ENCODE measurements at places on chromosomes 2 and 18. TPM values are rescaled to one million over a fixed set of nuclear protein-coding genes. Genes with fewer than 3 reads are reported as not detected.

The CREG2 gene
- total RNA-seq, result not detected

The FHOD3 gene
- not detected for total RNA-seq

The RGPD4 gene
- total RNA-seq, result not detected

The NEU4 gene
- not detected for total RNA-seq

The DAW1 gene
- total RNA-seq, result 8.5 TPM

The CCDC141 gene
- total RNA-seq, result not detected

The GPR39 gene
- total RNA-seq, result 3.1 TPM

GRCh38 chr18:58267493-58267892 is 223.5 kb downstream of the NEDD4L start:
- no peak for DNase-seq

DNA sequence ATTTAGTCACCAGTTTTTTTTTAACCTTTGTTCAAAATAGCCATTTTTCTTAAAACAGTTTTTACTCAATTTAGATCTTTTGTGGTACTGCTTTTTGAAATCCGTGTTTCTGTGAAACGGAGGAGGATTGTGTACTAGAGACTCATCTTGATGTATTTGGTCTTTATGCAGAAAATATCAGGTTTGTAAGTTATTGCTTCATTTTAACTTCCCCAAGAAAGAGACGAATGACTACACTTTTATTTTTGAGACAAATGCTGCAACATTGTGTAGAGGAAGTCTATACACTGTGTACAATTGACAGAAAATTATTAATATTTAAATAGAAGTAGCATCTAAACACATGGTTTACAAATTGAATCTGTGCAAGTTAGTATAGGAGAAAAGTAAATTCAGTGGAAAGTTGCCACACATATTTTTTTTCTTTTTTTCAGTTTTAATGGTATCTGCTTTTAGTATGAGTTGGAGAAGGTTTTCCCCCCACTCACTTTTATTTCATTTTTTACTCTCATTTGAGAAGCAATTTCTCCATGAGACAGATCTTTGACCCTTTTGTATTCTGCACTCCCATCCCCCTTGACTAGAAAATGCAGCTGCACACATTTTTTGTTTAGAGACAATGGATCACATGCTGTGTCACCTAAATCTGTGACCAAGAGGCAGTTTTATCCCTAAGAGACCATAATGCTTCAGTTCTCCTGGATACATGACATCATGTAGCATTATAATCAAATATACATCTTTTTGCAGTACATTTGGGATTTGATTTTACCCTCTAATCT is 200.8 kb upstream of the STON1 start:
- no peak for DNase-seq

- peak; percentile 21 for DNase-seq
Measured at GRCh38 chr2:168166902-168167510, 80.4 kb downstream of the STK39 start.

GRCh38 chr2:205766779-205767359 is 84.6 kb downstream of the NRP2 start:
- peak; percentile 38 for DNase-seq

DNA sequence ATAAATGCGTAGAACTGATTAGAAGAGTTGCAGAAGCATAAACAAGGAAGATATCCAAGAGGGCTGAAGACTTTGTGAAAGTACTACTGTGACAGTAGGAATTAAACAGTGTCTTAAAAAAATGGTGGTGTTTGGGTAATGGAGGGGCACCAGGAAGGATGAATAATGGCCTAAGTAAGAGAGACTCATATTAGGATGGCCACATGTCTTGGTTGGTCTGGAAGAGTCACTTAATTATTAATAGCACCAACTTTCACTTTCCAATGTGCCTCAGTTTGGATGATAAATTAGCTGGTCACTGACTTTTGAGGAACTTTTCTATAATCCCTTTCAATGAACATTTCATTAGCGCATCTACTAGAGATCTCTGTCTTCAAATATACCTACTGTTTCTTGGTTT is 372.2 kb downstream of the NYAP2 start:
- DNase-seq, result no peak

DNA sequence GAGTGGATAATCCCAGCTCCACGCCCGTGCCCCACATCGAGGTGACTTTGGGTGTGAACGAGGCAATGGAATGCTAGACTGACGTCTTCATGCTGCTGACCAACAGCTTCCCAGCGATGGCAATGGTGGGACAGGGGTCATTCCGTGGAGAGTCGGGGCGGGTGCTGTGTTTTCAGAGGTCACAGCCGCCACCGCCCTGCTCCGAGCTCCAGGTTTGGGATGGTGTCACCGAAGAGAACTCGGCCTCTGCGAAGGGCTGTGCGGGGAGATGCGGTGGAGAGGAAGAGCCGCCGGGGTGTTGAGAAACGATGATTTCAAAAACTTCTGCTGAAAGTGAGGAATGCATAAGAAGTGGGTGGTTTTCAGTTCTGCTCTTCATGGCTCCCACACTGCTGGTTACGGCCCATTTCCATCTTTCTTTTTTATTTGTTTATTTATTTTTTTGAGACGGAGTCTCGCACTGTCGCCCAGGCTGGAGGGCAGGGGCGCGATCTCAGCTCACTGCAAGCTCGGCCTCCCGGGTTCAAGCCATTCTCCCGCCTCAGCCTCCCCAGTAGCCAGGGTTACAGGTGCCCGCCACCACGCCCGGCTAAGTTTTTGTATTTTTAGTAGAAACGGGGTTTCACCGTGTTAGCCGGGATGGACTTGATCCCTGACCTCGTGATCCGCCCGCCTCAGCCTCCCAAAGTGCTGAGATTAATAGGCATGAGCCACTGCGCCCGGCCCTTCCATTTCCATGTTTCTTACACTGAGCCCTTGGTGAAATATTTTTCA is 142.6 kb downstream of the RTP5 start:
- DNase-seq, result no peak

GRCh38 chr18:71079606-71080005 is 790.8 kb downstream of the SOCS6 start:
- no peak for DNase-seq

DNA sequence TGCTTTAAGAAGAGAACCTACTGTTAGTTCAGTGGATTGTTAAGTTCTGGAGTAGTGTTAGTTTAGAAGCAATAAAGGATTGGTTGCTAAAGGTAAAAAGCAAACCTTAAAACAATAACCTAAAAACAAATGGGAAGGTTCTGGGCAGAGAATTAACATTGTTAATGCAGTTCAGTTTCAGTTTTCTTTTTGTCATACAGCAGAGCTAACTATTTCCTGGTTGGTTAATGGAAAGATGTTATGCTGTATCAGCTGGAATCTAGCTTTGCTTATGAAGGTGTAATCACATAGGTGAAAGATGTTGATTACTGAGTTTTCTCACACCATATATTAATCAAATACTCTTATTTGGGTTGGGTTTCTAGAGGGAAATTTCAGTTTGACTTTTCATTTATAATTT is 23.8 kb downstream of the SMAD4 start:
- DNase-seq, result no peak

- DNase-seq, result no peak
Measured at GRCh38 chr2:74186038-74186437, 7.4 kb upstream of the MOB1A start.

DNA sequence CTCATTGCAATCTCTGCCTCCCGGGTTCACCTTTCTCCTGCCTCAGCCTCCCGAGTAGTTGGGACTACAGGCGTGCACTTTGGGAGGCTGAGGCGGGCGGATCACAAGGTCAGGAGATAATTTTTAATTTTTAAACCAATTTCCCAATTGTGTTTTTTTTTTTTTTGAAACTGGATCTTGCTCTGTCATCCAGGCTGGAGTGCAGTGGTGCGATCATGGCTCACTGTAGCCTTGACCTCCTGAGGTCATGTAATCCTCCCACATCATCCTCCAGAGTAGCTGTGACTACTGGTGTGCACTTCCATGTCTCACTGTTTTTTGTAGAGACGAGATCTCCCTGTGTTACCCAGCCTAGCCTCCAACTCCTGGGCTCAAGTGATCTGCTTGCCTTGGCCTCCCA is 49.3 kb downstream of the GLS start:
- DNase-seq, result no peak

- peak; percentile 68 for DNase-seq
Measured at GRCh38 chr2:176653479-176654443, 384.5 kb downstream of the MTX2 start.

GRCh38 chr18:50313031-50313607 is 25.6 kb upstream of the CXXC1 start:
- no peak for DNase-seq

GRCh38 chr2:100529900-100530299 is 32.9 kb upstream of the PDCL3 start:
- DNase-seq, result peak; percentile 14

DNA sequence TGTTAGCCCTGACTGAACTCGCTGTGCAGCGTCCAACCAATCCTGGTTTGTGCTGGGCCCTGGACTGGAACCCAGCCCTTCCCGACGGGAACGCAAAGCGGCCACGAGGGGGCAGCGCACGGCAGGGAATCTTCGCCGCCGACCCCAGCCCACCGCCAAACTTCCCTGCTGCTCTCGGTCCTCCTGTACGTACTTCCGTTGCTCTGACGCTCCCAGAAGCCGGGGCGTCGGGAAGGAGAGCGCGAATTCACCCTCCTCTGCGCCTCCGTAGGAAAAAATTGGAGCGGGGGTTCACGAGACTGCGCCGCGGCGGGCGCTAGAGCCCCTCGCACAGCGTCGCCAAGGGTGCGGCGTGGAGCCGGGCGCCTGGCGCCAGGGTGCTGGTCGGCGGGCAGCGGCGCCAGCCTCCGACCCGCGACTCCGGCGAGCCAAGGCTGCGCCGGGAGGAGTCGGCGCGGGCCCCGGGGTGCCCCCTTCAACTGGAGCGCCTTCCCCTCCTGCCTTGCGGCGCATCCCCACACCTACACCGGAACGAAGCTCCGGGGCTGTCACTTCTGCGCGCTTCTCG is 873 bp upstream of the SH3RF3 start:
- peak; percentile 80 for DNase-seq

DNA sequence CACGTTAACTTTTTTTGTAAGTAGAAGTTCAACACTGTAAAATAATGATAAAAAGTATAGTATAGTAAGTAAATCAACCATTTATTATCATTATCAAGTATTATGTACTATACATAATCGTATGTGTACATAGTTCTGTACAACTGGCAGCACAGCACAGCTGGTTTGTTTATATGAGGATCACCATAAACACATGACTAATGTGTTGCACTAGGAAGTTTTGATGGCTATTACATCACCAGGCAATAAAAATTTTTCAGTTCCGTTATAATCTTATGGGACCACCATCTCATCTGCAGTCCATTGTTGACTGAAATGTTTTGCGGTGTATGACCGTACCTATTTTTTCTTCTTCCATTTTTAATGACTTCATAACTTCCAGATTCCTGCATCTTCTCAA is 39.2 kb upstream of the ZNF385B start:
- peak; percentile 25 for DNase-seq

DNA sequence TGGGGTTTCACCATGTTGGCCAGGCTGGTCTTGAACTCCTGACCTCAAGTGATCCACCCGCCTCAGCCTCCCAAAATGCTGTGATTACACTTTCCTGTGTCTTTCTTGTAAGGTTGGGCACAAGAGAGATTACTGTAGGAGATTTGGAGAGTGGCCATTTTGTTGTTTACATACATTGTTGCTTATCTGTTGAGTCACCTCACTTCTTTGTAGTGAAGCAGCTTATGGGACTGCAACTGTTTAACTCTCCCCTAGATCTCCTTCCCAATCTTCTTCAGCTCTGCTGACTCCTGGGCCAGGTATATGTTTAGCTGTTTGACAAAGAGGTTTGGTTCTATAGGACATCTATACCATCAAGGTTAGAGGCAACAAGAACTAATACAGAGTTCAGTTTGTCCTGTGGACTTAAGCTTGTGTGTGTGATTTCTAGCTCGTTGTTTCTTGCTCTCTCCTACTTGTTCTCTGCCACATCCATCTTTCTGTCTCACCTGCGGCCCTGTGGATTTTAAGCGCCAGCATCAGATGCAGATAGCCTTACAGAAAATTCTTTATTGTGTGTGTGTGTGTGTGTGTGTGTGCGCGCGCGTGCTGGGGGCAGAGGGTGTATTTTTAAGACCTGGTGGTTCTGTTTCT is 95.4 kb downstream of the HAUS1 start:
- DNase-seq, result peak; percentile 26

DNA sequence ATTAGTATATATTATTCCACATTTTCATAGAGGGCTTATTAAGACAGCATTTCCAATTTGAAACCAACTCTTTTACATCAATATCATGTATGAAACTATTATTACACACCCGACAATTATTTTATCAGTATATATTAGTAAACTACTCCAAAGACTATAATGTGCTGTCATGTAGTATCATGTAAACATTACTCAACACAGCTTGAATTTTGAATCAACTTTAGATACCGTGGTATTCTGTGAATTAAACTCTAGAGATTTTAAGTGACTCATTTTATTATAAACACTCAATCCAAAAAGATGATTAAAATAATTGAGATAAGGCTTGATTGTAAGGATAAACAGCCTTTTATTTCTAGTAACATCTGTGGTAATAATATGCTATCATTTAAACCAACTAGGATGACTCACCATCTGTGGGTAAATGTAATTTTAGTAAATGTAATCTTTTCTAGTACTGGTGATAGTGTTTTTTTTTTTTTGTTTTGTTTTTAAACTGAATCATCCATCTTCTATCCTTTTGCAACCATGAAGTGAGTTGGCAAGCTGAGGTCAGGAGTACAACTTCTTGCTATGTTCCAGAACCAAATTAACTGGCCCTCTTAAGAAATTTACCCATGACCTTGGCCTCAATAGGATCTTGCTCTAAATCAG is 144.3 kb upstream of the SMAD7 start:
- peak; percentile 39 for DNase-seq

DNA sequence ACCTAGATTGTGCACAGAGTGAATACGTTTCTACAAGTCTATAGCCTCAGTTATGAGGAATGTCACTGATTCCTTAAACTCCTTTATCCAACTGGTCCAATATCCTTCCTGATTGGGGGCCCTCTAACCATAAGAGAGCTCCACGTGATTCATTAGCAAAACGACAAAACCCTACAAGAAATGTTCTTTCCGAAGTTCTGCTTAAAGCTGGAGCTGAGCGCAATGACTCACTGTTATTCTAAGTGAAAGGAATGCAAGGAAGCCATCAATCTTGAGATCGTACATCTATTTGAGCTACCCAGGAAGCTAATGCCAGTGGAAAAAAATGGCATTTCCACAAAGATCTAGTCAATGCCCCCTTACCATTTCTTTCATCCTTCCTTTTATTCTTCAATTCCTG is 354.9 kb upstream of the CDH20 start:
- peak; percentile 28 for DNase-seq

DNA sequence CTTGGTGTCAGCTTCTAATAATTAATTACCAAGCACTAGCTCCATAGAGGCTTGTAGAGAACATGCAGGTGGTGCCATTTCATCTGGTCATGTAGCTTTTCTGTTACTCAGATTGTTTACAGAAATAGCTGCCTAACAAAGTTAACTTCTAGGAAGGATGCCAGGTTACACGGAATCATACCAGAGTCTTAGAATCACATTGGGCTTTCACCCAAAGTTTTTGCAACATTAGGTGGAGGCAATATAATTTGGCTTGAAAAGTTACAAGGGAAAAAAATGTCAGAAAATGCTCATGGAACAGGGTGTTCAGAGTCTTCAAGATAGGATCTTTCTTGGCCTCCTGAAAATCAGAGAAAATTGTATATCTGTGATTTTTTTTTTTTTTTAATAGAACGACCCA is 135.6 kb downstream of the ARHGAP15 start:
- DNase-seq, result peak; percentile 12

GRCh38 chr2:11703700-11704099 is 33.7 kb upstream of the NTSR2 start:
- DNase-seq, result peak; percentile 87

- no peak for DNase-seq
Measured at GRCh38 chr2:181313845-181314244, 143.3 kb upstream of the ITGA4 start.
